ENCODE measurements at places on chromosomes 7 and 10. TPM values are rescaled to one million over a fixed set of nuclear protein-coding genes. Genes with fewer than 3 reads are reported as not detected.

The MSMB gene
- total RNA-seq = not detected

The GJC3 gene
- 0.09 TPM for total RNA-seq

The ZPBP gene
- total RNA-seq = not detected

The SPDYE6 gene
- not detected for total RNA-seq

The GRIFIN gene
- not detected for total RNA-seq

The ZNF438 gene
- total RNA-seq = 1.9 TPM

The PBLD gene
- total RNA-seq = 3.7 TPM

The PNLIP gene
- total RNA-seq = not detected

The ENTPD7 gene
- total RNA-seq = 13.9 TPM

The CDNF gene
- 0.93 TPM for total RNA-seq

The ABCB4 gene
- not detected for total RNA-seq

The FAM25C gene
- total RNA-seq = not detected

The ADAM22 gene
- total RNA-seq = 0.38 TPM

The PPA1 gene
- total RNA-seq = 187 TPM

The ANKRD61 gene
- 0.75 TPM for total RNA-seq

The SLC18A3 gene
- total RNA-seq = not detected

The FAM131B gene
- total RNA-seq = 0.49 TPM

The LRRN3 gene
- 0.05 TPM for total RNA-seq

The GDF10 gene
- total RNA-seq = 0.09 TPM

The CFAP46 gene
- 1.4 TPM for total RNA-seq

The AASS gene
- total RNA-seq = 0.08 TPM

The JCAD gene
- 8.2 TPM for total RNA-seq

The AGR3 gene
- total RNA-seq = not detected

The NPC1L1 gene
- total RNA-seq = 0.03 TPM

The HOXA6 gene
- total RNA-seq = 1.8 TPM

The PNLIPRP2 gene
- not detected for total RNA-seq

The SLC26A4 gene
- total RNA-seq = 0.02 TPM

The CACNA2D1 gene
- 6.9 TPM for total RNA-seq

The CAMK2G gene
- total RNA-seq = 18.3 TPM

The PNLIPRP1 gene
- total RNA-seq = not detected

The KDM7A gene
- 3.1 TPM for total RNA-seq

The AMZ1 gene
- total RNA-seq = 0.06 TPM

The PRSS37 gene
- not detected for total RNA-seq

The RAB19 gene
- total RNA-seq = not detected

The WEE2 gene
- total RNA-seq = 0.03 TPM

The BTBD16 gene
- total RNA-seq = 0.82 TPM

The MKX gene
- not detected for total RNA-seq

The GPR26 gene
- not detected for total RNA-seq

The ITIH5 gene
- total RNA-seq = 0.16 TPM

The SPDYE11 gene
- total RNA-seq = not detected

The MTPN gene
- 114 TPM for total RNA-seq

The PRDX3 gene
- total RNA-seq = 299 TPM

Data from A549 treated with CORT108297 at 1 μM for 4 hours (cell line).